CD8-positive, alpha-beta memory T cell (primary cell): ENCODE measurements at places on chromosomes 7 and 10. TPM values are rescaled to one million over a fixed set of nuclear protein-coding genes. Genes with fewer than 3 reads are reported as not detected.

GRCh38 chr7:143002106-143002505 lies 24.8 kb downstream of the OR9A2 start:
- DNase-seq: no peak

Gene PHYHIPL
- total RNA-seq: not detected

DNA sequence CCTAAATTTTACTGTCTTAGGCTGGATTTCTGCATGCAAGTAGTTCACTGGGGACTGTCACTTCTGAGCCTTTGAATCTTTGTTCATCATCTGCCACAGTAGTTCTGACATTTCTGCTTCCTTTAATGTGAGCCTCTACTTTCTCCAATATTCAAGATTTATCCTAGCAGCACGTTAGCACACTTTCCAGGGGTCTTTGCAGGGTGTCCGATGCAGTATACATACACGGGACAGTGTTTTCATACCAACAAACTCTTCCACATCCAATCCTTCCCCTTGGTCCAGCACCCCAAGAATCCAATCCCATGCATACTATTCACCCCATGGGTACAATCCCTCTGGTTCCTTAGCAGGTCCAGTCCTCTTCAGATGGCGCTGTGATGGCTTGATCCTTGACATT lies 22.7 kb upstream of the NPTX2 start:
- no peak for DNase-seq

Gene CALHM3
- total RNA-seq: not detected

- no peak for DNase-seq
Observed at GRCh38 chr7:151680810-151681209, 161.1 kb upstream of the RHEB start.

Gene PNLIPRP2
- not detected for total RNA-seq

DNA sequence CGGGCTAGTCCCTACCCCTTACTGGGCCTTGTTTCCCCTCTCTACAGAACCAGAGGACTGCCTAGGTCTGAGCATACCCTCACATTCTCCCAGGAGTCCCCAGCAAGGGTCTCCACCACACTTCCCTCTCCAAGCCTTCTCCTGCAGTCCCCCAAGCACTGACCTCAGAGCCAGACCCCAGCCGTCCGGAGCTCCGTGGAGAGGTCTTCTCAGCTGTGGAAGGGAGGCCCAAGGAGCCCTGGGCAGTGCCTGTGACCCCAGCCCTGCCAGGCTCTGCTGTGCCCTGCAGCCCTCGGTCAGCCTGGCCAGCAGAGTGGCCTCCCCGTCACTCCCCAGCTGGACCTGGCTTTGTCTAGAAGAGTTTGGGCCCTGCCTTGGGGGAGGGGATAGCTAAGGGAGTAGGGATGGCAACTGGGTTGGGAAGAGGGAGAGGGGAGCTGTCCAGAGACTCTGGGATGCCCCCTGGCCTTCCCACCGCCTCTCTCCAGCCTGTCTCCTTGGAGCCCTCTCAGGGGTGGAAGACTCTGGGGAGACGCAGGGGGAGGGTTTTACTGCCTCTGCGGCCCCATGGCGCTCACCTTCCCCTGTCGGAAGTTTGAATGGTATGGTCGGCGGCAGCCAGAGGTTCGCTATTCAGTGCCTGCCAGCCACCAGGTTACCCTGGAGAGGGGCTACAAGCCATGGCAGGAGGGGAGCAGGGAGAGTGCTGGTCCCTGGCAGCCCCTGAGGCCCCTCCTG lies at the start of gene C10orf105:
TSS of gene C10orf105 (minus strand) at position 315 of the 738 bp plus-strand sequence. CDS start 3,441 bp downstream, outside the sequence.
- no peak for DNase-seq

Gene FBXL13
- total RNA-seq: 0.62 TPM

- DNase-seq: no peak
Observed at GRCh38 chr7:129561677-129562359, 49.7 kb upstream of the NRF1 start.

Gene CUEDC2
- 64.8 TPM for total RNA-seq

DNA sequence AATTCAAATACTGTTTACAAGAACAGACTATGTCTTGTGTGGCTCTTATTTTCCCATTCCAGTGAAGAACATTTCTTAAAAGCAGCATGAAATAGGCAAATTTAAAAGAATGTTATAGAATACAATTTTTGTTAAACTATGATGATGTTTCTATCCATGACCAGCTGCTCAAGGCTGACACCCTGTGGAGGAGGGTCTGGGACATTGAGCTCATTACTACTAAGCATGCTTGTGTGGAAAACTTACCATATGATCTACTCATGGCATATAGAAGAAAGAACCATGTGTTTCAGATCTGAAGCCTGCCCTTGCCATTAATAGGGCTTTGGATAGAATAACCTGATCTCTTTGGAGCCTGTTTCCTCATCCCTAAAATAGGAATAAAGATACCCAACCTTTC lies 125.0 kb downstream of the FOXP2 start:
- DNase-seq: no peak

GRCh38 chr10:61765176-61766087 lies 102.7 kb downstream of the CABCOCO1 start:
- no peak for DNase-seq

DNA sequence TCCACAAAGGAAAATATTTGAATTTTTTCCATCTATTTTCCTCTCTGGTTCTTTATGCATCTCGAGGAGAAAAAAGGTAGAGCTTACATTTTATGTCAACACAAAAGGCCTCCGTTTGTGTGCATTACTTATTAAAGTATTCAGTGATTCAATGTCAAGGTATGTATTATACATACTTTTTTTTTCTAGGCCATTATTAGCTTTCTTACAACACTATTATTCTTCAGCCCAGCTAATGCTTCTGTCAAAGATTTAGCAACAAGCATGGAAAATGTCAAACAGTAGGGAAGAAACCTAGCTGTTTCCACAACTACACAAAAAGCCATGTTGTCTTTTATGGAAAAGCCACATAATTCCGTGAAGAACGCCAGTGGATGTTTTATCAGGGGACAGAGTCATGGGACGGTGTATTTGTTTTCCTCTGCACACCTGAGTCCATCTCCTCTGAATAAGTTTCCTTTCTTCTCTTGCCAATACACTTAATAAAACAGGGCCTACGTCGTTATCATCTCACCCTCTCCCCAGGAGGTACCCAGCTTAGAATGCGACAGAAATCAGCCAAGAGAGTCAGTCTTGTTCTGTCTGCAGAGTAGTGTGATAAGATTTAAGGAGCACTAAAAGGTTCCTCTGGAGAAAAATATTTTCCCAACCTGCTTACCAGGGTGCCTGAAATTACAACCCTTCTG lies 209.7 kb upstream of the AUTS2 start:
- no peak for DNase-seq

DNA sequence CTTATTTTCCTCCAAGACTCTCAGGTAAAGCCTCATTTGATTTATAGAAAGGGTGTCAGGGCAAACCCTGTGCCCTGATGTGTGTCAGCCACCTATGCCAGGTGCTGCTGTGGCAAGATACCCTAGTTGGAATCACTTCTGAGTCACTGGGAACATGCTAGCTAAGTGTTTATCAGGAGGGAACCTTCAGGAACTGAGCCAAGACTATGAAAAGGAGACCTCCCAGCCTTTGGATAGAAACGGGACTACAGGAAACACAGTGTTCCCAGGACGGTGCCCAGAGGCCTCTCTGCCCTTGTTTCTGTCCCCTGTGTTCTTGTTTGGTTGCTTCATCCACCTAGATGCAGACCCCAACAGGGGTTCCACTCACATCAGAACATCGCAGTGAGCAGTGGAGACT lies 28.5 kb downstream of the CNNM1 start:
- no peak for DNase-seq

Gene SUN3
- total RNA-seq: not detected

Gene STRIP2
- total RNA-seq: 25.0 TPM

Gene SYNPO2L
- not detected for total RNA-seq

DNA sequence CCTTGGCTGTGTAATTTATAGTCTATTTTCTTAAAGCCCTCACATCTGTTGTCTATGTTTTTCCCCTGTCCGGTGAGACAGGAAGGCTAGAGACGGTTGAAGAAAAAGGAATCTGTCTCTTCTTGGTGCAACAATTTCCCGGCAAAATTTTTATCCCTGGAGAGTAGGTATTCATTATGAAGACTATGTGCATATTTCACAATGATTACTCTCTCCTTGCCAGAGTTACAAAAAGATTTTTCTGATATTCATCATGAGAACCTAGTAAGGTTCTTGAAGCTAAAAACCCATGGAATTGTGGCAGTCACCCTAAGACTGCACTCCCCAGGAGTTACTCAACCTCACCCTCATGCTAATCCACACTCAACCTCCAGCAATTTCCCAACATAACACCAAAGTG lies 55.0 kb upstream of the GHITM start:
- no peak for DNase-seq

Gene SYPL1
- 33.7 TPM for total RNA-seq

Gene ZNF33B
- total RNA-seq: 11.9 TPM

DNA sequence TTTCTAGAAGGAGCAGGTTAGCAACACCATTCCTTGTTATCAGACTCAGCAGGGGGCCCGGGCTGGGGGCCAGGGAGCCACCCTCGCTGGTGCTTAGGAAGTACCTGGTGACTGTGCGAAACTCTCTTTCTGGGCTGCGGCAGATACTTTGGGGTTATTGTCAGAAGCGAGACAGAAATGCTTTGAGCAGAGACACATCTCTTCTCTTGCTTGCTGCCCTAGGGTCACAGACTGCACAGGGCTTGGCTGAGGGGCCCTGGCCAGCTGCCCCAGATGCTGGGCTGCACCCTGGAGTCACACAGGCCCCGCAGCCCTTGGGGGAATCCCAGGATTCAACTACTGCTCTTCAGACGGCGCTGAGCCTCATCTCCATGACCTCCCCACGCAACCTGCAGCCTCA lies 91.9 kb downstream of the WDFY4 start:
- DNase-seq: no peak

DNA sequence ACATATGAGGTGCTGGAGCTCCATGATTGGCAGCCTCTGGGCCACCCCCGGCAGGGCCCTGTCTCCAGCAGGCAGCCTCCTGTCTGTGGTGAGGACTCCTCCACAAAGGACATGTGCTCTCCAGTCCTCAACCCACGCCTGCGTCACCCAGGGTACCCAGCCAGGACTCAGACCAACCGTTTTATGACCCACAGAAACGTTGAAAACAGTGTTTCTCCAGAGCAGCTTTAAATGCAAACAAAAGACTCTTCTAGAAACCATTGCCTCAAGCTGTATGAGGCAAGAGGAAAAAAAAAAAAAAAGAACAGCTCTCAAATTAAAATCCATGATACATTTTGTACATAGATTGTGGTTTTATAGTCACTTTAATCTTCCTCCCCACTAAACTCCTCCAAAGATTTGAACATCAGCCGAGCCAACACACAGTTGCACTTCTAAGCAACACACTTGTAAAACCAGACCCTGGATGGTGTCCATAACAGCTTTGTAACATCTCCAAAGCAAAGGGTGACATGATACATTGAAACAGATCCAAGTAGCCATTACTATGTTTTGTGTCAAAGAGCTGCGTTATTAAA lies 175.0 kb upstream of the LYZL2 start:
- no peak for DNase-seq

DNA sequence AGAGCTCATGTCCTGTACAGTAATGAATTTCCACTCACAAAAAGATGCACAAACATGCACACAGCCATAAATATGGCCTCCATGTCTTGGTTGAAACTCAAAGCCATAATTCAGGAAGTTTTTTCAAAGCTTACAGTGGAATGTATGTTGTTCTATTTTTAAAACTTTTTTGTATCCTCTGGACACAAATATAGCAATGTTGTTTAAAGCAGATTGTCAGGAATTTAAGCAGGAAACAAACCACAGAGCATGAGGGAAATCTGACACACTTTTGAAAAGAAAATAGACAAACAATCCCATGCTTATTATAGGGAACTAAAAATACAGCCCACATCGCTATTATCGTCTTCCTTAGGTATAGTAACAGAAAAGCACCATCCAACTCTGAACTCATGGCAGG lies 21.5 kb downstream of the LRRN3 start:
- no peak for DNase-seq

GRCh38 chr7:116686033-116686432 lies 14.0 kb downstream of the MET start:
- DNase-seq: no peak
